ENCODE measurements at places on chromosomes 3 and 15.
A peak's percentile ranks its signal among the peaks of the same experiment; 100 is the strongest.

GRCh38 chr3:25171897-25172296 lies 256.2 kb upstream of the RARB start:
- H3K4me1 ChIP-seq: no peaks in the 10 kb centered on the region
- no peaks in the 10 kb centered on the region for H3K36me3 ChIP-seq
- no peak overlapping the region for H3K4me3 ChIP-seq

- no peak within 1 kb of the TSS for H3K4me3 ChIP-seq
- peaks cover 9% of the 10 kb centered on the region for H3K4me1 ChIP-seq
- no peaks in the 10 kb centered on the region for H3K36me3 ChIP-seq
Measured at GRCh38 chr3:38029400-38030125, at the start of gene PLCD1. Gene PLCD1 (minus strand): TSS chr3:38029642. CDS start chr3:38029539, 103 bp downstream.

DNA sequence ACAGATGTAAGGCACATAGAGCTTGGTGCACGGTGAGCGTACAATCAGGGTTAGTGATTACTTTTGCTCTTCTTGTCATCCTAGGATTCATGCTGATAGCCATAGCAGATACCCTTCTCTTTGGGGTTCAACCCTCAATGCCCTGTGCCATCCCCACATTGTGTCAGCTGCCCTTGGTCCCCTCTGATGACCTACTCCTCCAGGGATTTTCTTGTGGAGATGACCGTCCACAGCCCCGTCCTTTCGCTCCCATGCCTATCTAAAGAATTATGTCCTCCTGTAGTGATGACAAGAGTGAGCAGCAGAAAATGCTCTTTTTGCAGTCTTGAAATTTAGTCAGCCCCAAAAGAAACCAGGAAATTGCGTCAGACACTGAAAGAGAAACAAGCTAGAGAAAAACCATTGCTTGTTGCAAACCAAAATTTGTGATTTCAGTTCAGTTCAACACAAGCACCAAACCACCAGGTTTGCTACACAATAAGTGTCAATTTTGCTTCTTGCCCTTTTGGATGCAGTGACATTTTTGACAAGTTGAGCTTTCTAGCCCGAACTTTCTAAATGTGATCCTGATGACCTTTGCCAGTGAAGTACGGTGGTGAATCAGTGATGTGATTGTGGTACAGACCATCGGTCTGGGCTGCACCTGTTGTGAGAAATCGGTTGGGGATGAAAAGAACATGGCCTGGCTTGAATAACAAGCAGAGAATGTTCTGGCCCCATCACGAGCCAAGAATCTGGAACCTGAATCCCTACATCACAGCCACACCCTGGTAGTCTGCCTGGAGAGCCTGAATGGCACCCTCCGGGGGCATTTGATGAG lies 41.3 kb downstream of the CMTM7 start:
- DNase-seq: peak; percentile 26
- H3K4me3 ChIP-seq: no peak overlapping the region
- peak overlapping the region; percentile 53 for H3K27ac ChIP-seq
- H3K4me1 ChIP-seq: peaks cover 54% of the 10 kb centered on the region
- 0 out of 2 replicates have a peak, but pooled peaks cover 4% of the 10 kb centered on the region for H3K36me3 ChIP-seq

DNA sequence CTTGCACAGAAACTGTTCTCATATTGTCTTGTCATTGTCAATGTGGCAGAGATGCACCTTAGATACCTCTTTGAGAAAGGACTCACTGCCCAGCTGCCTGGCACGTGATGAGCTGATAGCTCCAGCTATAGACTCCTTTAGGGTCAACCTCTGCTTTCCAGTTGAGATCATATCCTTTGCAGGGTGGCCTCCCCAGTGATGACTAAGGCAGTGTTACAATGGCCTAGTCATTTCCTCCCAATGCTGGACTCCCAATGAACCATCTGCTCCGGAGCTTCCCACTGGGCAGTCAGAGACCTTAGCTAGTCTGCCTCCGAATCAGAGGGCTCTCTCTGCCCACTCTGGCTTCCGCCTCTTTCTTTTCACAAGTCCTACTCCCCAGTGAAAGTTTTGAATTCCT lies 79.5 kb downstream of the CHRD start:
- DNase-seq: no peak
- no peaks in the 10 kb centered on the region for H3K36me3 ChIP-seq

DNA sequence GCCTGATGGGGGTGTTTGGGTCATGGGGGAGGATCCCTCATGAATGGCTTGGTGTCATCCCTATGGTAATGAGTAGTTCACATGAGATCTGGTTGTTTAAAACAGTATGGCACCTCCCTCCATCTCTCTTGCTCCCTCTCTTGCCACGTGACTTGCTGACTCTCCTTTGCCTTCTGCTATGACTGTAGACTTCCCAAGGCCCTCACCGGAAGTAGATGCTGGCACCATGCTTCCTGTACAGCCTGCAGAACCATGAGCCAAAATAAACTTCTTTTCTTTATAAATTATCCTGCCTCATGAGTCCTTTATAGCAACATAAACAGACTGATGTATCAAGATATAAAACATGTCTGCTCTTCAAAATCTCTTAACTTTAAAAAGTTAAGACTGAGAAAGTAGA lies 96.1 kb downstream of the TFDP2 start:
- DNase-seq: no peak
- no peaks in the 10 kb centered on the region for H3K4me1 ChIP-seq
- H3K4me3 ChIP-seq: no peak overlapping the region
- H3K27me3 ChIP-seq: no peaks in the 10 kb centered on the region
- peaks cover 6% of the 10 kb centered on the region for H3K36me3 ChIP-seq

- no peak overlapping the region for H3K4me3 ChIP-seq
- H3K4me1 ChIP-seq: no peaks in the 10 kb centered on the region
- no peak for DNase-seq
- H3K27ac ChIP-seq: no peak overlapping the region
- peaks cover 50% of the 10 kb centered on the region for H3K27me3 ChIP-seq
Measured at GRCh38 chr3:194103505-194103904, 32.4 kb upstream of the HES1 start.

GRCh38 chr15:67641453-67641852 lies 99.0 kb downstream of the MAP2K5 start:
- no peak overlapping the region for H3K4me3 ChIP-seq
- H3K4me1 ChIP-seq: no peaks in the 10 kb centered on the region
- no peak overlapping the region for H3K27ac ChIP-seq
- DNase-seq: no peak
- no peaks in the 10 kb centered on the region for H3K36me3 ChIP-seq
- H3K27me3 ChIP-seq: no peaks in the 10 kb centered on the region

- no peak overlapping the region for H3K27ac ChIP-seq
- peaks cover 4% of the 10 kb centered on the region for H3K36me3 ChIP-seq
- no peaks in the 10 kb centered on the region for H3K27me3 ChIP-seq
- no peaks in the 10 kb centered on the region for H3K4me1 ChIP-seq
- no peak overlapping the region for H3K4me3 ChIP-seq
- DNase-seq: no peak
Measured at GRCh38 chr3:4416427-4416945, 50.6 kb downstream of the SUMF1 start.

GRCh38 chr3:171803044-171803443 lies 7.2 kb downstream of the PLD1 start:
- H3K36me3 ChIP-seq: no peaks in the 10 kb centered on the region
- no peak overlapping the region for H3K27ac ChIP-seq
- H3K4me3 ChIP-seq: no peak overlapping the region

DNA sequence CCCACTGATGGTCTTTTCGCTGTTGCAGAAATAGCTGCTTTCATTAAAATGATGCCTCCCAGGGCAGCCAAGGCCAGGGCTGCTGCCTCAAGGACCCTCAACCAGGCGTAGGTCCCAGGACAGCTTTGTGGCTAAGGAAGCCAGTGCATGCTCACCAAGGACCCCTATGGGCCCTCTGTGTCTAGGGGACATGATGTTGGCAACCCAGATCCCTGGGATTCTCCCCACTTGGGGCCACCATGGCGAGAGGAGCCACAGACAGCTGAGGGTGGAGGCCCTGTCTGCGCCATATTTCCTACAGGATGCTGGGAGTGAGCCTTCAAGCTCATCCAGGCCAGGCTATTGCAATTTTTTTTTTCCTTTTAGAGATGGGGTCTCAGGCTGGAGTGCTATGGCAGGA lies 137.2 kb downstream of the CHSY1 start:
- H3K27ac ChIP-seq: no peak overlapping the region
- H3K4me3 ChIP-seq: no peak overlapping the region
- no peak for DNase-seq

GRCh38 chr15:71660501-71660900 lies 149.9 kb upstream of the NR2E3 start:
- H3K36me3 ChIP-seq: no peaks in the 10 kb centered on the region
- H3K27ac ChIP-seq: no peak overlapping the region
- no peaks in the 10 kb centered on the region for H3K4me1 ChIP-seq
- no peak overlapping the region for H3K4me3 ChIP-seq
- DNase-seq: no peak

GRCh38 chr3:10470120-10471053 lies 35.0 kb downstream of the ATP2B2 start:
- H3K27me3 ChIP-seq: peaks cover 6% of the 10 kb centered on the region
- no peak overlapping the region for H3K4me3 ChIP-seq
- no peaks in the 10 kb centered on the region for H3K4me1 ChIP-seq
- H3K27ac ChIP-seq: no peak overlapping the region

- H3K4me3 ChIP-seq: no peak overlapping the region
- peaks cover 23% of the 10 kb centered on the region for H3K4me1 ChIP-seq
- DNase-seq: no peak
- no peaks in the 10 kb centered on the region for H3K36me3 ChIP-seq
- no peaks in the 10 kb centered on the region for H3K27me3 ChIP-seq
- H3K27ac ChIP-seq: no peak overlapping the region
Measured at GRCh38 chr15:26083457-26083856, 220.3 kb upstream of the ATP10A start.

DNA sequence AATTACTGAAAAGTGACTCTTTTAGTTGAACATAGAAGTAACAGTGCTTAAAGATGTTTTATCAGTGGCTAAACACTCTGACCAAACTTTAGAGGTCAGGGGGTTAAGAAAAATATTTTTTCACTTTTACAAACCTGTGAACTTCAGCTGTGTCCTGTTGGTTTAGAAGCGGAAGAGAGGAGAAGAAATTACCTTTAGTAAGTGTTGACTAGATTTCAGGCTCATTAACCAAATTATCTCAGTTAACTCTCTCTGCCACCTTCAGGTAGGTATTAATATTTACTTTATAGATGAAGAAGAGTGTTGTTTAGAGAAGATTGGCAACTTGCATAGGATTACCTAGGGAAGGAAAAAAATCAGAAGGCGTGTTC lies 151.9 kb upstream of the CMC1 start:
- no peaks in the 10 kb centered on the region for H3K36me3 ChIP-seq
- no peak overlapping the region for H3K27ac ChIP-seq
- no peak for DNase-seq
- no peaks in the 10 kb centered on the region for H3K27me3 ChIP-seq

DNA sequence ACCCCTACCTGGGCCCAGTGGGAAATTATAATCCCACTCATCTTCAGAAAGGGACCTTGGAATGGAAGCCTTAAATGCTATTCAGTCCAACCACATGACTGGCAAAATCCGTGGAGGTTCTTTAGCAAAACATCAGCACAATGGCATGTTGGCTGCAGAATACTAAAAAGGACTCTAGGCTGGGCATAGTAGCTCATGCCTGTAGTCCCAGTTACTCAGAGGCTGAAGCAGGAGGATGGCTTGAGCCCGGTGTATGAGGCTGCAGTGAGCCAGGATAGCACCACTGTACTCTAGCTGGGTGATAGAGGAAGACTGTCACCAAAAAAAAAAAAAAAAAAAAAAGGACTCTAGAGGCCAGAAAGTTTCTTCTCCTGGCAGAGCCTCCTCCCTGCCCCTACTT lies 60.6 kb upstream of the RYK start:
- DNase-seq: no peak
- H3K27me3 ChIP-seq: no peaks in the 10 kb centered on the region
- H3K27ac ChIP-seq: no peak overlapping the region
- H3K4me3 ChIP-seq: no peak overlapping the region
- peaks cover 5% of the 10 kb centered on the region for H3K4me1 ChIP-seq

DNA sequence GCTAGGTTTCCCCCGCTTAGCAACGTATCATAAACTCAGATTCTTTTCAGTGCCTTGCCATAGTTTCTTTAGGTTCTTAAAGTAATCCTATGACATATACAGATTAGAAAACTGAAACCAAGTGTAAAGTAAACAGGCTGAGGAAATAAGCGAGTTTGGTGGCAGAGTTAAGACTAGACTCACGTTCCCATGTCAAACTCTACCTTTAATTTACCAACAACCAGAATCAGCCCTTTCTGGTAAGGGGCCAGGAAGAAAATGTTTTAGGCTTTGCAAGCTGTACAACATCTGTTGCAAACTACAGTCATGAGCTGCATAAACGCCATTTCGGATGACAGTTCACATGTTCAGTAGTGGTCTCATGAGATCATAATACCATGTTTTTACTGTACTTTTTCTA lies 128.0 kb upstream of the PRICKLE2 start:
- no peak overlapping the region for H3K4me3 ChIP-seq
- H3K4me1 ChIP-seq: no peaks in the 10 kb centered on the region
- no peaks in the 10 kb centered on the region for H3K27me3 ChIP-seq

GRCh38 chr15:83209333-83209732 lies 1.7 kb upstream of the HDGFL3 start:
- DNase-seq: no peak
- no peaks in the 10 kb centered on the region for H3K36me3 ChIP-seq
- H3K27me3 ChIP-seq: no peaks in the 10 kb centered on the region

- no peak overlapping the region for H3K27ac ChIP-seq
- H3K27me3 ChIP-seq: no peaks in the 10 kb centered on the region
- H3K36me3 ChIP-seq: no peaks in the 10 kb centered on the region
- DNase-seq: no peak
- no peak overlapping the region for H3K4me3 ChIP-seq
- no peaks in the 10 kb centered on the region for H3K4me1 ChIP-seq
Measured at GRCh38 chr3:31709005-31709404, 176.3 kb downstream of the STT3B start.

DNA sequence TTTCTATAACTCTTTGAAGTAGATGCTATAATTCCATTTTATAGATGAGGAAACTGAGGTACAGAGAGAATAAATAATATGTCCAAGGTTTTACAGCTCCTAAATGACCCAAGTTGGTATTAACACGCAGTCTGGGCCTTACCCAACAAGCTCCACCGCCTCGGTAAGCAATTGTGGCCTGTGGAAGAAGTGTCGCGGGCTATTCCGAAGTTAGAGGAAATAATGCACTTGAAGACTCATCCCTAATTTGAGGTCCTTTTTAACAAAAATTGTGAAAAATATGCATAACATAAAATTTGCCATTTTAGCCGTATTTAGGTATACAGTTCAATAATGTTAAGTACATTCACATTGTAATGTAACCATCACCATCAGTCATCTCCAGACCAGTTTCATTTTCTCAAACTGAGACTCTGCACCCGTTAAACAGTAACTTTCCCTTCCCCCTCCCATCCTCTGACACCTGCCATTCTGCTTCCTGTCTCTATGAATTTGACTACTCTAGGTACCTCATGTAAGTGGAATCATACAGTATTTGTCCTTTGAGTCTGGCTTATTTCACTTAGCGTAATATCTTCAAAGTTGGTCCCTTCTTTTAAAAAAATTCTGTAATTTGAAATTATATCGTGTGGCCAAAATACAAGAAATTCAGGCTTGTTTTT lies 18.2 kb downstream of the IDH3A start:
- peak overlapping the region; percentile 94 for H3K27ac ChIP-seq
- DNase-seq: peak; percentile 76
- H3K36me3 ChIP-seq: peaks cover 83% of the 10 kb centered on the region
- no peak overlapping the region for H3K4me3 ChIP-seq

All from DND-41 (cell line).